ENCODE measurements at places on chromosomes 6 and 20.

GRCh38 chr20:51198238-51198637, 175.3 kb upstream of the KCNG1 start:
- DNase-seq: no peak

- no peak for DNase-seq
These were observed 1.4 kb downstream of the WFDC2 start for GRCh38 chr20:45470937-45471336.

GRCh38 chr20:47283411-47283810, 73.1 kb downstream of the ZMYND8 start:
- DNase-seq: no peak

- DNase-seq: no peak
These were observed at the start of gene GJE1 for GRCh38 chr6:142132625-142133024. TSS of gene GJE1 (plus strand) at chr6:142132925. CDS start at chr6:142133159, 234 bp downstream.

DNA sequence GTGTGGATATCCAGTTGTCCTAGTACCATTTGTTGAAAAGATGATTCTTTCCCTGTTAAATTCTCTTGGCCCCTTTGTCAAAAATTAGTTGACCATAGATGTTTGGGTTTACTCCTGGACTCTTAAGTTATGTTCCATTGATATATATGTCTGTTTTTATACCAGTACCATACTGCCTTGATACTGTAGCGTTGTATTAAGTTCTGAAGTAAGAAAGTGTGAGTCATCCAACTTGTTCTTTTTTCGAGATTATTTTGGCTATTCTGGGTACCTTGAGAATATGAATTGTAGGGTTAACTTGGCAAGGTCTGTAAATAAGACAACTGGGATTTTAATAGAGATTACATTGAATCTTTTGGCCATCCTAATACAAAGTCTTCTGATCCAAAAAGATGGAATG, 26.5 kb downstream of the PANK2 start:
- DNase-seq: no peak

- DNase-seq: no peak
These were observed 37.3 kb downstream of the PSMG4 start for GRCh38 chr6:3296078-3296477.

DNA sequence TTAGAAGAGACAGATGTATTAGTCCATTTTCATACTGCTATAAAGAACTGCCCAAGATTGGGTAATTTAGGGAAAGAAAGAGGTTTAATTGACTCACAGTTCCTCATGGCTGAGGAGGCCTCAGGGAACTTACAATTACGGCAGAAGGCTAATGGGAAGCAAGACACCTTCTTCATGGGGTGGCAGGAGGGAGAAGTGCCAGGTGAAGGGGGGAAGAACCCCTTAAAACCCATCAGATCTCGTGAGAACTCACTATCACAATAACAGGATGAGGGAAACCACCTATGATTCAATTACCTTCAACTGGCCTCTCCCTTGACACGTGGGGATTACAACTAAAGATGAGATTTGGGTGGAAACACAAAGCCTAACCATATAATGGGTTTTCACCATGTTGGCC, 28.9 kb upstream of the PNRC1 start:
- no peak for DNase-seq

DNA sequence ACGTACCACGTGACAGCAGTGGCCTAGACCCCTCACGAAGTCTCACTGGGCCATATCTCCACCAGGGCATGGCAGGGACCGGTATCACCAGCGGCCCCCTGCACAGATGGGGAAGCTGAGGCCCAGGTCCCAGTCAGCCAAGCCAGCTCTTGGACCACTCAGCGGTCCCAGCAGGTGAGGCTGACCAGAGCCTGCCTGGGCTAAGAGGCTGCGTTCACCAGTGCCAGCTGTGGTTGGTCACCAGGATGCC, 2.6 kb upstream of the MRGBP start:
- DNase-seq: no peak

- no peak for DNase-seq
These were observed 512.8 kb upstream of the ID4 start for GRCh38 chr6:19324376-19324775.

DNA sequence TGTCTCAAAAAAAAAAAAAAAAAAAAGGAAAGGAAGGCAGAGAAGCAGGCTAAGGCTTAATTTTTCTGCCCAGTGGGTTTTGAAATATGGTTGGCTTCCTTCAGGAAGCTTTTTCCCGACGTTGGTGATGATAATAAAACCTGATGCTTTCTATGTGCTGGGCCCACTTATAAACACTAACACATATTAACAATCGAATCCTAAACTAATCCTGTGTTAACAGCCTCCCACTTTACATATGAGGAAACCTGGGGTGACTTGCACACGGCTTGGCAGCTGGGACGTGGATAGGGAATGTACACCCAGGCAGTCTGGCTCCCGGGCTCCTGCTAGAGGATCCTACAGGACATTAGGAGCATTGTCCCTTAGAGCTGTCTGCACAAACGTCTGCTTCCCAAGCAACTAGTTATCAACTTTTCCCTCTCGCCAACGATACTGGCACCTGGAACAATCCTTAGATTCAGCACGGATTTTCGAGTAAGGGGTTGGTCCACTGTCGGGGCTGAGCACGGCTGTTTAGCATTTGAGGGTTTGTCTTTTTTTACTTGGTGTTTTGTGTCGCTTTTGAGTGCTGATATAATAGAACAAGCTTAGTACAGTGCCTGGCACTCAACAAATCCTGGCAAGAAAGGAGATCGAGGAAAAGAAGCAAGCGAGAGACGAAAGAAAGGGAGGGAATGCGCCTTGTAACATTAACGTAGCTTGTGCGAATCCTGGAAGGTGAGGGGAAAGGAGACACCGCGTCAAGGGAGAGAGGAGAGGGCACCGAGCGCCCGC, 622 bp upstream of the KIZ start:
- DNase-seq: peak; percentile 51

GRCh38 chr20:60294632-60295031, 336.4 kb downstream of the CDH26 start:
- DNase-seq: no peak

DNA sequence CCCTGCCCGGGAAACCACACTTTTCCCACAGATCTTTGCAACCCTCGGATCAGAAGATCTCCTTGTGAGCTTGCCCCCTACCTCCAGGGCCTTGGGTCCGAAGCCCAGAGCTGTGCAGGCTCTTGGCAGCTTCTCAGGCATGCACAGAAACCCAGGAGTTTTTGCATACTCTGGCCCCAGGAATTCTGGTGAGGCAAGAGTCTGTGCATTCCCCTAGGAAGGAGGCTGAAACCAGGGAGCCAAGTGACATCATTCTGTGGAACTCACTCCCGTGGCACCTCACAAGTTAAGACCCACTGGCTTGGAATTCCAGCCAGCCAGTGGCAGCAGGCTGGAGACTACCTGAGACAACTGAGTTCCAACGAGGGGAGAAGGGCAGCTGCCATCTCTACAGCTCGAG, 100.1 kb downstream of the TNFRSF21 start:
- DNase-seq: no peak

GRCh38 chr6:169395080-169395805, 141.6 kb upstream of the THBS2 start:
- DNase-seq: no peak

DNA sequence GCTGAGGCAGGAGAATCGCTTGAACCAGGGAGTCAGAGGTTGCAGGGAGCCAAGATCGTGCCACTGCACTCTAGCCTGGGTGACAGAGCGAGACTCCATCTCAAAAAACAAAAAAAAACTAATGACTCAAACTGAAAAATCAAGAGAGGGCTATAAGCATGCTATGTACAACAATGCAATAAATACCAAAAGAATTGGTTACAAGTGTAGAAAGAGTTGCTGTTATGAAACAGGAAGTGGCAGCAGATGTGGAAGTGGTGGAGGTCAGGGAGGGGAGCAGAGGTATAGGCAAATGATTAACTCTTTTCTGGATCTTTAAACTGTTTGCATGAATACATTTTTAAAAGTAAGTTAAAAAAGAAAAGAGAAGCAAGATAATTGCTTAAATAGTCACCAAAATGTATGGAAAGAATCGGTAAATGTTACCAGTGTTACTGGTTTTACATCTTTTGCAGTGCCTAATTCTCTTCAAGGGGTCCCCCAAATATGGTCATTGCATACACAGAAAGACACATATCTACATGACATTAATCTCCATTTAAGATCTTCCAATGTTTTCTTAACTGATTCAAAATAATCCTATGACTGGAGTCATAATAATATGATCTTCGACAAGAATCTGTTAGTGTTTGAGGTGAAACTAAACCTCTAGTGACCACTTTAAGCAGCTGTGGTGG, 15.0 kb downstream of the CALHM6 start:
- no peak for DNase-seq

DNA sequence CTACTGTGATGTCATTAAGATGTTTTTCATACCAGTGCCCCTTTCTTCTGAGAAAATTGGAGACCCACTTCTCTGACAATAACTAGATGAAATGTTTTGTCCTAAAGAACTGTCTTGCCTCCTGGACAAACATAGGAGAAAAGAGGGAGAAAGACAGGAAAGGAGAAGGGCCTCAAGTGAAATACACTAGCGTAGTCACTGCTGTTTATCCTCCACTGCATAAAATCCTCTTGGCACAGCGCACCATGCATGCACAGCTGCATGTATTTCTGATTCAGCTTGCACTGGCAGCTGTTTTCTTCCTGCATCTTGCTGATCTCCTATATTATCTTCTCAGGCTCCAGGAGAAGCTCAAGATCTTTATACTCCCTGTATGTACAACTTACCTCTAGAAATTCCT, 158.0 kb upstream of the BMP5 start:
- DNase-seq: no peak

DNA sequence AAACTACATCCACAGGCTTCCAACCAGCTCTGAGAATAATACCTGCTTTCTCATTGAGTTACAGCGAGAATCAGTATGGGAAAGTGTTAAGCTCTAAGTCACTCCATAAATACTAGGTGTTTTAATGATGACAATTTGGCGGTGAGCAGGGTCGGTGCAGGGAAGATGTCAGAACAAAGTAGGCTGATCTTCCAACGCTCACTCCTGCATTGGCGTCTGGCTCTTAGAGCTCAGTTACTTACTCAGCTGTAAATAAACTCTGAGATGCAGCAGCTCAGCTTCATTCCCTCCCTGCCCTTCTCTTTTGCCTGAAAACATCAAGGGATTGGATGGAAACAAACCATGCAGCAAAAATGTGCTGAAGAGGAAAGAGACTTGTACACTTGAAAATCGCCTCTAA, 102.5 kb upstream of the SPACA1 start:
- no peak for DNase-seq

DNA sequence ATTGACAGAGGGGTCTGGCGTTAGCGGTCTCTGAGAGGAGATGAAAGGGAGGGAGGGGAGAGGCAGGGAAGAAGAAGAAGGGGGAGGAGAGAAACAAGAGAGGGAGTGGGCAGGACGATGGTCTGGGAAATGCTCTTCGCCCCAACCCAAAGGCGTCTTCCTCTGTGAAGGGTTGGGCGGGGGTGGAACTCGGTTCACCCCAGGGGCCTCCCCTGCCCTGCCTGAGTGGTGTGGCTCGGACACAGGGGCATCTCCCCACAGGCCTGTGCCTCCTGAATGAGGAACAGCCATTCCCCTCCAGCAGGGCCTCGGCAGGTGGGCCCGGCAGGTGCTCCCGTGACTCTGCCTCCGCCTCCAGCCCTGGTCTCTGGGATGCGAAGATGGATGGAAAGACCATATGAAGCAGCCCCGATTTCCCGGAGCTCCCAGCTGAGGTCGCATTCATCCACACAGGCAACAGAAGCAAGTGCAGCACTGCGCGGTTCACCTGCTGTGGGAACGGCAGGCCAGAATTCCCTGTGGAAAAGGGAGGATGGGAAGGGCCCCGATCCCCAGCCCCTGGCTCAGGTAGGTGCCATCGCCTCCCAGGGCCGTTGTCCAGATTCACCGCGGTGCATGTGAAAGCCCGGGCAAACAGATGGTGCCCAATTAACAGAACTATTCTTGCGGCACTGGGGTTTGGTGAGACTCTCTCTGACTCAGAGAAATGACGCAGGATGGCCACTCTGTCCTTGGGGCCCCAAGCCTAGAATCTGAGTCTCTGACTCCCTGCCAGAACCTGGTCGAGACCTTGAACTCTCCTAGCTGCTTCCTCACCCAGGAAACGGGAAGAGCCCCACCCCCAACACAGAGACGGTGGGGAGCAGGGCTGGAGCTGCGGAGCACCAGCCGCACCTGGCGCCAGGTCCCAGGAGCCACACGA, 29.4 kb upstream of the RPS6KA2 start:
- no peak for DNase-seq

DNA sequence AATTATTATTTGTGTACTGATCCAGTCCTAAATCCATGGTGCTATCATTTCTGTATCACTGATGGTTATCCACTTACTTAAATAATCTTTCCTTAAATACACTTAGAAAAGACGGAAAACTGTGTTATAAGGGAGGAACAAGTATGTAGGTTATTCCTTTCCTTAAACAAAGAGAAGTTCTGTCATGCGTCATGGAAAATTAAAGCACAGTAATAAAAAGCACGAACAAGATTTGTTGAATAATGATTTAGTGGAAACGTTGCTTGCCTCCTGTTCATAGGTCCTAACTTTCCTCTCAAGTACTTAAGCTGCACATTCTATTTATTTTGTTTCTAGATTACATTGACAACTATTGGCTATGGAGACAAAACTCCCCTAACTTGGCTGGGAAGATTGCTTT, 120.4 kb downstream of the KHDC1L start:
- DNase-seq: no peak

GRCh38 chr20:32006841-32007786, 3.1 kb upstream of the CCM2L start:
- no peak for DNase-seq

- DNase-seq: no peak
These were observed 23.5 kb downstream of the CHD6 start for GRCh38 chr20:41594514-41595322.

- DNase-seq: no peak
These were observed at the start of gene TRIM15 for GRCh38 chr6:30163090-30163917. TSS of gene TRIM15 (plus strand) at chr6:30163546. CDS start at chr6:30163685, 139 bp downstream.

GRCh38 chr6:69994251-69994650, 127.9 kb downstream of the COL19A1 start:
- DNase-seq: no peak

DNA sequence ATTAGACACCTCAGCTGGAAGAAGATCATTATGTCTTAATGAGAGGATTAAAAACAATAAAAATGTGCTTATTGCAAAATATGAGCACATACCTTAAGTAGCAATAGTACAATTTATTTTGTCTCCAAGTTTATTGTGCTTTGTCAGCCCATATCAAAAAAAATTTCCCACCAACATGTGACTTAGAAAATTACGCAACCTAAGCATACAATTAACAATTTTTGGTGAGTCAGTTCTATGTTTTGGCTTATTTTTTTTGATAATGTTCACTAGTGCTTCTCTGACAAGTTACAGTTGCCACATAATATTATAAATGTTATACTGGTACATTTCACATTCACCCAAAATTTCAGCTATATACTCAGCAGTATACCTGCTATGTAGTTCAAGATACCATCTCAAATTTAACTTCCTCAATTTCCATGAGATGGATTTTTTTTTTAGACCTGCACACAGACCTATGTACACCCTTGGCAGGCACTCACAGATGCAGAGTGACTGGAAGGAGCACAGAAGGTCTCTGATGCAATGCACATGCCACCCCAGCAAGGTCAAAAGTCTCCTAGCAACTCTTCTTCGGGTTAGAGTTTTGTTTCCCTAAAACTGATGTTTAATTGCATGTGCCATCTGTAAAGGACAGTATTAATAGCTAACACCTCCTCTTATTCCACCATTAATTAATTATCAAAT, 112.4 kb downstream of the PRKN start:
- no peak for DNase-seq

Data from HAP-1 (cell line).